Posterior vena cava (tissue), 2 donors: ENCODE measurements at places on chromosomes 3 and 15. TPM values are rescaled to one million over a fixed set of nuclear protein-coding genes. Genes with fewer than 3 reads are reported as not detected.

GRCh38 chr3:143707848-143708247 is 140.4 kb downstream of the SLC9A9 start:
- no peak for DNase-seq

DNA sequence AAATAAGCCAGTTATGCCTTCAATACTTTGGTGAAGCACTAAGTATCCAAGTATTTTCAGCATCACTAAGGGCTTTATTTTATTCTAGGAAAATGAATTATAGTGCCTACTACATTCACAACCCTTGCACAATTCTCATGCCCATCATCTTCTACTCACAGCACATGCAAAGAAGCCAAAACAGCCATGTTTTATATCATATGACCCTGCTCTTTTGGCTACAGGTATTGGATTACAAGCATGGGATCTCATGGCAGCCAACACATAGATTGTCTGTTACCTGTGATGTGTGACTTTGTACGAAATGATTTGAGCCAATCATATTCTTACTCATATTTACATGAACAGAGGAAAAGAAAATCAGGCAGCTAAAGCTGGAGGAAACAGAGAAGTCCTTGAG is 38.6 kb downstream of the STT3B start:
- no peak for DNase-seq

DNA sequence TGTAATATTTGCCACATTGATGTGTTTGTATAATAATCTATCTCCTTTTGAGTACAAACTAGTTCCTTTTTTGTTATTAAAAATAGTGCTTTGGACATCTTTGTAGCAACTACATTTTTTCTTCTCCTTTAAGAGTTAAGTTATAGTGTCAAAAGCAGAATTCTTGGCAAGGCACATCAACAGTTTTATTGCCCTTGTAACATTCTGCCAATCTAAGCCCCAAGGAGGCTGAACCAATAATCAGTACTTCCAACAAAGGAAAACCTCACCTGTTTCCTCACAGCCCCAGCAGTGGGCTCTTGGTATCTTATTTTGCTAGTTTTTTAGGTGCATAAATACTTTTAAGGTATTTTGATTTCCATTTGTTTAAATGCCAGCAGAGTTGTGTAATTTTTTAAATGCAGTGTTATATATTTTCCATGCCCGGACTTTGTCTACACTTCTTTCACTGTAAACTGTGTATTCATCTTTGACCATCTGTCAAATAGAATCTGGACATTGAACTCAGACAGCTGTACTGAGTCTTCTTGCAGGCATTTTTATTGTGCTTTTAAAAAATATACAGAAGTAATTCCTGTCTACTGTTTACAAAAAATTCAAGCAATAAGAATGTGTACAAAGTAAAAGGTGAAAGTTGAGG is 101.0 kb downstream of the MYLK start:
- DNase-seq = no peak

DNA sequence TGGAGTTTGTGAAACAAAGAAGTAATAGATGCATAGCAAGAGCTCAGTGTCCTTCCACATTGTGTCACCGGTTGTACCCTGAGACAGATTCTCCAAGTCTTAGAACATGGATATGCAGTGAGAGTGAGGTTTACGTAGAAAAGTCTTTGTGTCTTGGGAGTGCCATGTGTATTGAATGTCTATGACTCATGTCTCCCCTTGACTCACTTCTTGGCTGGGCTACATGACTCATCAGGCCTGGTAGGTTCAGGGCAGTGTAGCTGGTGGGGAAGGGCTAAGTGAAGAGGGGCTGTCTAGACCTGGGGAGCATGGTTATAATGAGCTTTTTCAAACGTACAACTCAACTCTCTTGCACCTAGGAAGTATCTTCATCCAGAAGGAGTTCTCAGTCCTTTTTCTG is 167.4 kb downstream of the GAP43 start:
- DNase-seq = no peak

- DNase-seq = no peak
Observed at GRCh38 chr3:144415492-144415891, 443.9 kb downstream of the DIPK2A start.

DNA sequence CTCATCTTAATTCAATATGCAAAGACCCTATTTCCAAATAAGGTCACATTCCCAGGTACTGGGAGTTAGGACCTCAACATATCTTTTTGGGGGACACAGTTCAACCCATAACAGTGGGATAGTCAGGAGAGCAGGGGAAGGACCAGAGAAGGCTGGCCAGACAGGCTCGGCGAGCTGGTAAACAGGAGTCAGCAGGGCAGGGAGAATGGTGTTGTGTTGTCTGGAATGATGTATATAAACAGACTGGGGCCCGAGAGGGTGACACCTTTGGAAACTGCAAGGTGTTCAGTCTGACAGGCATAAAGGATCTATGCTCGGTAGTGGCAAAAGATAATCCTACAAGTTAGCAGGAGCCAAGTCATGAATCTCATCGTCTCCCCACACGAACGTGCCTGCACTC is 10.1 kb upstream of the PPP1R2 start:
- DNase-seq = no peak

GRCh38 chr15:80641384-80641783 is 53.7 kb upstream of the ABHD17C start:
- DNase-seq = no peak

DNA sequence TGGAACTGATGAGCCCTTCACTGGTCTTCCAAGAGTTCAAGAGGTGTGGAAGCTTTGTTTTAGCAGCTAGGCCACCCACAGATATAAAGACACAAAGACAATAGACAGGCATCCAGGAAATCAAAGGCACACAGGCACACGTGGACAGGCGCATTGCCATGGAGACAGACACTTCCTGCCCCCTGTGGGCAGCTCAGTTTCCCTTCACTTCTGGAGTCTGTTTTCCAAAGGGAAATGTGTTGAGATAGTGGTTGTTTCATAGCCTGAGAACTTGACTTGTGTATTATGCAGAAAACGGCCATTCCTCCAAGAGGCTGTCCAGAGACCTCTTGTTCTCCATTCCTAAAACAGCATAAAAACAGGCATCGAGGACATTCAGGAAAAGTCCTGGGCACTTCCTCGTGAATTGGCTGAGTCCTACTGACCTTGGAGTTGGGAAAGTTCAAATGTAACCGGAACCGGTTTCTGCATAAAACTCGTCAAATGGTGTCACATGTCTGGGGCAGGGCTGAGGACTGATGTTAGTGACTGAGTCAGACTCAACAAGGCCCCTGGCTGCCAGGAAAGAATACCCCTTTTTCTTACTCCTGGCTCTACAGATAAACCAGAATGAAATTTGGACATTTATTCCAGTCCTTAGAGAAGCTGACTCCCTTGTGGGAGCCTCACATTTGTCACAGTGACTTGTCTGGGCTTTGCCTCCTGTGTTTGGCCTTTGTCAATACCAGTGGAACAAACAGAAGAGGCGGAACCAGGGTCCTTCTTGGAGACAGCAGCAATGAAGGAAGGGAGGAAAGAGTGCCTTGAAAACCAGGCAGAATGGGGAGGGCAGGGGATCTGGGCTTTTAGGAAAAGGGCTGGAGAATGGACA is 1.3 kb downstream of the ALPK3 start:
- DNase-seq = no peak

GRCh38 chr3:100207886-100208285 is 52.9 kb upstream of the TBC1D23 start:
- DNase-seq = no peak

DNA sequence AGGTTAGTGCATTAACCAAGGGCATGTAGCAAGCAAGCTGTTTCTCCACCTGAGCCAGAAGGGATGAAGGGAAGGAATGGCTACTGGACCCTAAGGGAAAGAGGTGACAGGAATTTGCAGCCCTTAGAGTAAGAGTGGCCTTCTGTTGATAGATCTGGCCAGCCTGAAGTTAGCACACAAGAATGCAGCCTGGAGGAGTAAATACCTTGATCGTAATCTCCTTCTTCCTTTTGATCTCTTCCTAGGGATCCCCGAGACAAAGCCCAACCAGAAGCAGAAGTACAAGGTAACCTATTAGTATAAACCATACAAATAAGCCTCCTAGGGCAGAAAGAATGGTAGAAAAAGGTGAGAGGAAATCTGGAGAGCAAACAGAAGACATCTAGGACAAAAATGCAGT is 134.6 kb downstream of the ATP8B4 start:
- no peak for DNase-seq

GRCh38 chr3:139897759-139898158 is 37.2 kb upstream of the CLSTN2 start:
- DNase-seq = no peak

- no peak for DNase-seq
Observed at GRCh38 chr3:149487598-149488197, 13.2 kb downstream of the TM4SF4 start.

GRCh38 chr15:70521576-70522322 is 241.6 kb downstream of the UACA start:
- peak; percentile 72 for DNase-seq

DNA sequence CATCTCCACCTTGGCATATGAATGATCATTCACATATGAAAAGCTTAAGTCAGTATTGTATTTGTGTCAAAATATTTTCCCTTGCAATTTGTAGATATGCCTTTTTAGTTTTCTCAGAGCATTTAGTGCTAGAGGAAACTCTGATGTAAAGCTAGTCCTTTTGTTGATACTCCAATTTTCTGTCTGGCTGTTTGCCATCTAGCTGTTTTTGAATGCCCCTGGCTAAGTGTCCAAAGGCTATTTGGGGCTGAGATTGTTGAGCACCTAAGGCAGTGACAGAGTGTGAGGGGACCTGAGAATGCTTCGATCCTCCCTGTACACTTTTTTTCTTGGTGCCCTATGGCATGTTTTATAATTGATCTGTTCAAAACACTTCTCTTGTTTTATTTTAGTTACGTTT is 3.1 kb downstream of the SLC51B start:
- no peak for DNase-seq

DNA sequence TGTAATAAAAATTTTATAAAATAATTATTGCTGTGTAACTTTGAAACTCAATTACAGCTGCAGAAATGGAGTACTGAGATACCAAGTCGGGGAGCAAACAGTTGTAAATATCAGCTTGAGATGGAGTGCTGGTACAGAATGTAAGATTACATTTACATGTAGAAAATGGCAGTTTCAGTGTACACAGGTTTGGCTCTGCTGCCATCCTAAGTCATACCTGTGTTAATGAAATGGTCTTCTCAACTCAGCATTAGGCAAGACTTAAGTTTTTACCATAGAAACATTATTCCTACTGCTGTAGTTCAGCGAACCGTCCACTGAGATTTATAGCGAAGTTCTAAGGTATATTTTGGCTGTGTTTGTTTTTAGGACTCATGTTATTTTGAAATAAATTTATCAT is 110.1 kb upstream of the TBL1XR1 start:
- DNase-seq = no peak

- no peak for DNase-seq
Observed at GRCh38 chr3:120059081-120059864, 35.0 kb downstream of the GSK3B start.

DNA sequence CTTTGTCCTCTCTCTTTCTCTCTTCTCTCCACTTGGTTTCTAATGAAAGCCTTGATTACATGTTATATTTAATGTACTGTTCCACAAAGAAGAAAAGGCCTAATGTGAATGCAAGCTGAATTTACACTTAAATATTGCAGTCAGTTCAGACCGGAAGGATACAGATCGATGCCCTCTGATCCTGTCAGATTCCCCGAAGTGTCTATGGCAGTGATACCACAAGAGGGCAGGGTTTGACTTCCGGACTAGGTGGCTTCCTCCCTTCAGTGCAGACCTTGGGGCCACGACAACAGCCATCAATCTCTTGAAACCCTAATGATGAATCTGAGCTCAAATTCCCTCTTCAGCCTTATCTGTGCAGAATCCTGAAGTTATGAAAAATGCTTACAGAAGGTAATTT is 29.5 kb downstream of the AGTR1 start:
- DNase-seq = no peak

- no peak for DNase-seq
Observed at GRCh38 chr15:52680041-52680391, 828 bp upstream of the ATOSA start.

- no peak for DNase-seq
Observed at GRCh38 chr3:197490098-197491058, 65.4 kb downstream of the BDH1 start.

GRCh38 chr3:151101270-151101969 is 16.0 kb downstream of the MED12L start:
- no peak for DNase-seq

- DNase-seq = peak; percentile 4
Observed at GRCh38 chr15:89498574-89498906, 2.2 kb upstream of the RHCG start.

DNA sequence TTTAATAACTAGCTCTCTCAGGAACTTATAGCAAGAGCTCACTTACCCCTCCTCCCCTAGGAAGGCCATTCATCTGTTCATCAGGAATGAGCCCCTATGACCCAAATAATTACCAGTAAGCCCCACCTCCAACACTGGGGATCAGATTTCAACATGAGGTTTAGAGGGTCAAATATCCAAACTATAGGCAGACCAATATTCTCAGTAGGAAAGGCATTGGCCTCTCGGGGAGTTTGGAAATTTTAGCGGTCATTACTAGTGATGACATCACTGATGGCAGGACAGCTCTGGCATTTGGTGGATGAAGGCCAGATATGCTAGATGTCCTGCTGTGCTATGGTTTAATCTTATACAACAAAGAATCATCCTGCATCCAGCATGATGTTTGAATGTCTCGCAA is 15.2 kb upstream of the CD47 start:
- no peak for DNase-seq

DNA sequence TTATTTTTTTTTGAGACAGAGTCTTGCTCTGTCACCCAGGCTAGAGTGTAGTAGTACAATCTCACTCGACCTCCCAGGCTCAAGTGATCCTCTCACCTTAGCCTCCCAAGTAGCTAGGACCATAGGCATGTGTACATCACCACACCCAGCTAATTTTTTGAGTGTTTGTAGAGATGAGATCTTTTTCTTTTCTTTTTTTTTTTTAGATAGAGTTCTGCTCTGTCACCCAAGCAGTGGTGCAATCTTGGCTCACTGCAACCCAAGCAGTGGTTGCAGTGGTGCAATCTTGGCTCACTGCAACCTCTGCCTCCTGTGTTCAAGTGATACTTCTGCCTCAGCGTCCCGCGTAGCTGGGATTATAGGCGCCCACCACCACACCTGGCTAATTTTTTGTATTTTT is 5.2 kb downstream of the CEP97 start:
- no peak for DNase-seq

- DNase-seq = no peak
Observed at GRCh38 chr3:120682095-120682681, at the start of gene HGD. Gene HGD (minus strand): TSS chr3:120682239. CDS start chr3:120682111, 128 bp downstream.

PCOLCE2 gene
- total RNA-seq = 39.7 TPM

CYP8B1 gene
- total RNA-seq = 0.10 TPM

DLL4 gene
- 7.4 TPM for total RNA-seq

DET1 gene
- total RNA-seq = 6.4 TPM

BFSP2 gene
- total RNA-seq = not detected

EFHB gene
- 0.90 TPM for total RNA-seq

PLSCR1 gene
- total RNA-seq = 72.1 TPM

SYNPR gene
- not detected for total RNA-seq

ZNF385D gene
- 25.8 TPM for total RNA-seq
